ENCODE measurements at places on chromosomes 11 and 22. TPM values are rescaled to one million over a fixed set of nuclear protein-coding genes. Genes with fewer than 3 reads are reported as not detected.

CLCF1 gene
- total RNA-seq: 7.7 TPM

GRIA4 gene
- 3.7 TPM for total RNA-seq

DNA sequence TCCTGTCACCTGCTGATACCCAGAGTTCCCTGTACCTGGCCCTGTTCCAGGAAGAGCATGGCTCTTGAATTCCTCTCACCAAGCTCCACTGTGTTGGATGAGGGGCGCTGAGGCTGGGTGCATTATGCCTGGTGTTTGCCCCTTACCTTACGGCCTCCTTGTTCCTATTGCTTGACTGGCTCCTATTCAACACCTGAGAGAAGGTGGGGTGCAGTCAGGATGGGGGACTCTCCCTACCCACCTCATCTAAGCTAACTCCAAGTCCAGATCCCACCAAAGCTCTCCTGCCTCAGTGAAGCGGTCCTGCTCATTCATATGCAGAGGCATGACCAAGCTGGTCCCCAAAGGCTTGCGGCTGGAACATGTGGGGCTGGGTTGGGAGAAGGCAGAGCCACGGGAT is 35.8 kb upstream of the RIC3 start:
- no peaks in the 10 kb centered on the region for H3K4me1 ChIP-seq
- no peaks in the 10 kb centered on the region for H3K36me3 ChIP-seq
- no peak overlapping the region for H3K27ac ChIP-seq
- no peaks in the 10 kb centered on the region for H3K27me3 ChIP-seq
- DNase-seq: no peak
- no peak overlapping the region for H3K4me3 ChIP-seq

GRCh38 chr22:45529971-45530575 is 27.4 kb downstream of the FBLN1 start:
- H3K36me3 ChIP-seq: no peaks in the 10 kb centered on the region
- DNase-seq: no peak
- H3K4me1 ChIP-seq: no peaks in the 10 kb centered on the region
- no peak overlapping the region for H3K27ac ChIP-seq

GRCh38 chr11:58285483-58286040 is 17.5 kb upstream of the OR10W1 start:
- no peak overlapping the region for H3K27ac ChIP-seq
- H3K36me3 ChIP-seq: no peaks in the 10 kb centered on the region
- DNase-seq: no peak
- no peaks in the 10 kb centered on the region for H3K27me3 ChIP-seq

DNA sequence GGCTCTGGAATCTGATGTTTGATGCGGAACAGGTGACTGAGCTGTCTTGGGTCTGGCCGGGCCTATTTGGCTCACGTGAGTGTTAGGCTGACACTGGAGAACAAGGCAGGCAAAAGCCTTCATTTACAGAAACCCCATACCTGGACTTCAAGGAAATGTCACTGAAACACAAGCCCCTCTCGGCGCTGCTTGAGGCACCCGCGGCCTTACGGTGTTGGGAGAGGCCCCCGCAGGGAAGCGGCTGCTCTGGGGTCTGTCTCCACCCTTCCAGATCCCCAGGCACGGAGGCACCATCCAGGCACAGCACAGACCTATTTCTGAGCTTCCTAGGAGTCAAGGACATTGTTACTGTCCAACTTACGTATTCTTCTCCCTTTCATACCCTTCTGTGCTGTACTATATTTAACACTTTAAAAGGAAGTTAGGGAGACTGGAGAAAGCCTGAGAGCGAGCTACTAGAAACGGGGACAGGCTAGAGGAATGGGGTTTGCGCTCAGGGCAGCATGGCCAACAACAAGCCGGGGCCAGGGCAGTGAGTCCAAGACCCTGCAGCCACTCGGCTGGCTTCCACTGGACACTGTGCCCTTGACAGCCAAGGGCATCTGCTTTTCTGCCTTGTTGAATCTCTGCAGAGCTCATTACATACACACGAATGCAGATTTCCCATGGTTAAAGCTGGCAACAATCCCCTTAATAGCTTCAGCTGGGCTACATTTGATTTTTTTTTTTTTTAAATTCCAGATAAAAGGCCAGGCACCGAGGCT is 23.8 kb downstream of the DRD4 start:
- H3K36me3 ChIP-seq: peaks cover 5% of the 10 kb centered on the region
- no peaks in the 10 kb centered on the region for H3K4me1 ChIP-seq
- no peak overlapping the region for H3K4me3 ChIP-seq
- H3K27ac ChIP-seq: no peak overlapping the region
- DNase-seq: peak; percentile 27

GRCh38 chr11:6705905-6706535 is 22.9 kb upstream of the MRPL17 start:
- H3K4me3 ChIP-seq: no peak overlapping the region
- H3K36me3 ChIP-seq: no peaks in the 10 kb centered on the region
- DNase-seq: no peak
- no peaks in the 10 kb centered on the region for H3K27me3 ChIP-seq
- H3K4me1 ChIP-seq: no peaks in the 10 kb centered on the region
- H3K27ac ChIP-seq: no peak overlapping the region

GRCh38 chr11:101453682-101454081 is 130.1 kb downstream of the TRPC6 start:
- H3K4me1 ChIP-seq: no peaks in the 10 kb centered on the region
- DNase-seq: no peak
- no peaks in the 10 kb centered on the region for H3K27me3 ChIP-seq
- H3K27ac ChIP-seq: no peak overlapping the region

DNA sequence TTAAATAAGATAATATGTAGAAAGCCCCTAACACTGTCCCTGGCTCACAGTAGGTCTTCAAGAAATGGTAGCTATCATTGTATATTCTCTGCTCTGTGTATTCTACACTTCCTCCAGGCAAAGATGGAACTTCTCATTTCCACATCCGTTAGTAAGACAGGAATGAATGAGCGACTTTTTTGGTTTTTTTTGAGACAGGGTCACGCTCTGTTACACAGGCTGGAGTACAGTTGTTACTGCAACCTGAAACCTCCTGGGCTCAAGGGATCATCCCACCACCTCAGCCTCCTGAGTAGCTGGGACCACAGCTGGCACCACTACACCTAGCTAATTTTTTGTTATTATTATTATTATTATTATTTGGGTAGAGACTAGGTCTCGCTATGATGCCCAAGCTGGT is 2.3 kb upstream of the CLPB start:
- no peaks in the 10 kb centered on the region for H3K27me3 ChIP-seq
- no peak overlapping the region for H3K4me3 ChIP-seq
- H3K27ac ChIP-seq: no peak overlapping the region
- DNase-seq: no peak
- H3K36me3 ChIP-seq: no peaks in the 10 kb centered on the region
- no peaks in the 10 kb centered on the region for H3K4me1 ChIP-seq

DNA sequence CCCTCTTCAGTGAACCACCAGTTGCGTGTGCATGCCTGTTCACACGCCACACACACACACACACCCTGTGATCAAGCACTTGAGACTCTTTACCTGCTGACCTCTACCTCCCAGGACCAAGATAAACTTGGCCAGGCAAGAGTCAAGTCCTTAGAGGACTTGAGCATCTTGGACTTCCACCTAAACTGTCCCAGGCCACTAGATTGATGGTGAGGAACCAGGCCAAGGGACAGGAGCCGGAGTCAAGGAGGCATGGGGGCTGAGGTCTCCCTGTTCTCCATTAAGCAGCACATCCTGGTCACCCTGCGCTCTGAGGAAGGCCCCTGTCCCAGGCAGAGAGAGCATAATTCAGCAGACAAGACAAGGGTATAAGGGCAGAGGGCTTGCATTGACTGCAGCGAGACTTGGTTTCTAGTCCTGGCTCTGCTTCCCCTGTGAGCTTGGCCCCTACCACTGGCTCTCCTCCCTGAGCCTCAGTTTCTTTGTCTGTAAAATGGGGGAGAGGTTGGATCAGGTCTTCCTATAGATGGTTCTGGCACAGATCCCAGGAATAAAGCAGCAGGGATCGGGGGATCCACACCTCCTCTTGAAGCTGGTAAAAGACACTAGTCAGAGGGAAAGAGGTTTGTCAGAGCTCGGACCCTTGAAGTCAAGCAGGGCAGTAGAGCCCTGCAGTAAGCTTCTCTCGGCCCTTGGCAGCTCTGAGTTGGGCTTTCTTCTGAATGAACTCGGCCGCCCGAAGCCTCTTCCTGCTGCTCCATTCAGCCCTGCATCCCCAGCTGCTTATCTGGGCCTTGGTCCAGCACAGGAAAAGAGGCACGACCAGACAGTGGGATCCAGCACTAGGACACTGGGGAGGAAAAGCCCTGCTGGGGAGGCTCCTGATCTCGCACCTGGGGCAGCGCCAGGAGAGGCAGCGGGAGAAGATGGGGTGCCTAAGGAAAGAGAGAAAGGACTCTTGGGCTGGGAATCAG is 2.0 kb downstream of the CREB3L1 start:
- H3K4me3 ChIP-seq: no peak overlapping the region
- no peak overlapping the region for H3K27ac ChIP-seq
- H3K27me3 ChIP-seq: no peaks in the 10 kb centered on the region
- no peak for DNase-seq
- H3K36me3 ChIP-seq: no peaks in the 10 kb centered on the region
